Mucosa of gallbladder (tissue), 1 donor: ENCODE measurements at places on chromosomes 4 and X. TPM values are rescaled to one million over a fixed set of nuclear protein-coding genes. Genes with fewer than 3 reads are reported as not detected.

Gene PNMA5
- total RNA-seq = not detected

Gene PRDM5
- total RNA-seq = 7.2 TPM

Gene HPGDS
- 7.8 TPM for total RNA-seq

Gene REPS2
- 17.9 TPM for total RNA-seq

Gene ANKRD50
- 22.9 TPM for total RNA-seq

Gene PYURF
- total RNA-seq = 56.7 TPM

Gene SERPINA7
- total RNA-seq = 0.26 TPM

Gene BRS3
- total RNA-seq = not detected

Gene F11
- 23.9 TPM for total RNA-seq

Gene AMBN
- not detected for total RNA-seq

Gene SEPTIN6
- total RNA-seq = 36.3 TPM

Gene GUCY1B1
- 13.5 TPM for total RNA-seq

Gene XAGE1A
- not detected for total RNA-seq

Gene CT47B1
- not detected for total RNA-seq

Gene CHIC1
- 13.6 TPM for total RNA-seq

Gene GLRA2
- total RNA-seq = not detected

Gene GCNA
- total RNA-seq = 2.0 TPM

Gene SPOCK3
- total RNA-seq = 2.3 TPM

Gene SSX1
- total RNA-seq = not detected

Gene TEX13B
- not detected for total RNA-seq

Gene SSX4B
- not detected for total RNA-seq

Gene TMSB15C
- total RNA-seq = 2.4 TPM

Gene MAGED4B
- 47.9 TPM for total RNA-seq

Gene SMARCA5
- total RNA-seq = 49.5 TPM

Gene TXK
- 0.86 TPM for total RNA-seq

Gene STOX2
- 6.6 TPM for total RNA-seq

Gene AMER1
- 6.0 TPM for total RNA-seq

Gene SUV39H1
- total RNA-seq = 4.5 TPM

Gene MTMR8
- total RNA-seq = 3.4 TPM

Gene FGG
- total RNA-seq = 15.0 TPM

Gene MAML3
- total RNA-seq = 13.9 TPM

Gene EDNRA
- 9.7 TPM for total RNA-seq

Gene PABPC1L2A
- not detected for total RNA-seq

Gene PNMA6F
- not detected for total RNA-seq

Gene RAB9B
- total RNA-seq = 5.7 TPM

Gene TSPAN7
- 27.3 TPM for total RNA-seq

Gene TLR7
- total RNA-seq = 4.3 TPM
